Brain (organoid and tissue), 16 donors: ENCODE measurements at places on chromosomes 16 and 17.

GRCh38 chr17:82151106-82151957 is 53.3 kb upstream of the FASN start:
- no peak for DNase-seq

DNA sequence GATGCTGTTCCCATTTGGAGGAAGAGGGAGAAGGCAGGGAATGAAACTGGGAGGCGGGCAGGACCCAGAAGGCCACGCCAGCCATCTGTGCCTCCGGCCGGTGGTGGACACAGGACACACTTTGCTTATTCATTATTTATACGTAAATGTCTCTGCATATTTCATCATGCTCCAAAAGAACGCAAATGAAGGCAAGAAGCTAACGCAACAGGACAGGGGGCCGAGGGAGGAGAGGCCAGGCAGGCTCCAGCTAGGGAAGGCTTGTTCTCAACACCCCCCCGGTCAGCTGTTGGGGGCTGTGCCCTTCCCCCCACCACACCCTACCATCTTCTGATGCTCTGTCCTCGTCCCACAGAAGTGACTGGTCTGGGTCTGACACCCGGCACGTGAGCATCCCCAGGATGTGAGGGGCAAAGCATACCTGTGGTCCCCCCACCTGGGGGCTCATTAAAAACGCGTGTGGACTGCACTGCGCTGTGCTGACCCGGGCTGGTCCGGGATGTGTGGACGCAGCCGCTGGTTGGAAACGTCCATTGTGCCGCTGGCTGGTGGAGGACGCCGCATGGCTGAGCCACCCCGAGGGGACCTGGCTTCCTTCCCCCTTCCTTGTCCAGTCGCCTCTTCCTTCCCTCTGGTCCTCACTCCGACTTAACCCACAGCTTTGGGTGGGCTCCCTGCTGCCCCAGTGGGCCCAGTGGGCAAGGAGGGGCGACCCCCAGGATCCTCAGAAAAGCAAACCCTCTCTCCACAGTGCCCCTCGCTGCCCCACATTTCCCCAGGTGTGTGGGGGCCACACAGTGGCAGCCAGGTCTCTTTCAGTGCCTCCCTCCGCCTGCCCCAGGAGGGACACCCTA is 46.4 kb upstream of the ENPP7 start:
- no peak for DNase-seq

DNA sequence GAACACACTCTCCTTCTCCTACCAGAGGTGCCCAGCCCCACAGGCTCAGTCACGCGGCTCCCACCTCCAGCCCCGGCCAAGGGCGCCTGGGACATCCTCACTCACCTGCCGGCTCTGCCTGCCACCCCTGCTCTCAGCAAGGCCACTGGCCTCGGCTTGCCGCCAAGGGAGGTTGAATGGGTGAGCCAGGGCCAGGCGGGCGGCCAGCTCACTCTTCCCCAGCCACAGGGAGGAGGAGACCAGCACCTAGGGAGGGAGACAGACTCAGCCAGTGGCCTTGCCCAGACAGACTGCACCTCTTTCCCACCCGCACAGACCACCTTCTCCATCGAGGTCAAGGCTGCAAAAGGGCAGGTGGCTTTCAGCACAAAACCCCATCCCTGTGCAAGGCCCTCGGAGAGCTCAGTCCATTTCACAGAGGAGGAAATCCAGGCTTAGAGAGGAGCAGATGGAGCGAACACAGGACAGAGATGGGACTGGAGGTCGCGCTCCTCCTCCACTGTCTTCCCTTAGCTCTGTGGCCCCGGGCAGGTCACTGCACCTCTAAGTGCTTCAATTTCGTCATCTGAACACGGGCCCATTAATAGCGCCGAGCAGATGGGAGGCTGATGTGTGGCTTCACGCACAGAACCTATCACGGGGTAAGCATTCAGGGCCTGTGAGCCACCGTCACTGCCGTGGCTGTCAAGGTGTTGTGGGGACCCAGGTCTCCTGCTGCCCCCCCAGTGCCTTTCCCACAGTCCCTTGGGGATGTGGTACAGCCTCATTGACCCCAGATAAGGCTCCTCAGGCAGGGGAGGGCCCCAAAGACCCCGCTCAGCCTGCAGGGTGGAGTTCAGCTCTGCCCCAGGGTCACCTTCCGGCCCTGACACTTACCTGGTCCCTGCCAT is 56.1 kb downstream of the RMI2 start:
- DNase-seq = no peak

DNA sequence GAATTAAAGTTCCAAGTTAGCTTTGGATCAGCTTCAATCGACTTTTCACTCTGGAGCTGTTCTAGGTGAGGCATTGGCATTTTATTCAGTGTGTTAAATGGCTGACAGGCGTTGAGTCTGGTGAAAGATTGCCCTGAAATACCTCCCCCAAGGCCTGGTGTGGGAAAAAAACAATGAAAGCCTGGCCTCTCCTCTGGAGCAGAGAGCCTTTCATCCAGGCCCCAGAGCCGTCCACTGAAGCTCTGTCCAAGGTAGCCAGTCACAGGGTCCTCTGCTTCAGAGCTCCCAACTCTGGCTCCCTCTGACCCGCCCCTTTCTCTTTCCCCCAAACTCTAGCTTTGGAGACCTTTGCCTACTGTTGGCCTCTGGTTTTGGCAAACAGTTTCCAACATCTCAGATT is 123.6 kb upstream of the CRHR1 start:
- DNase-seq = no peak

DNA sequence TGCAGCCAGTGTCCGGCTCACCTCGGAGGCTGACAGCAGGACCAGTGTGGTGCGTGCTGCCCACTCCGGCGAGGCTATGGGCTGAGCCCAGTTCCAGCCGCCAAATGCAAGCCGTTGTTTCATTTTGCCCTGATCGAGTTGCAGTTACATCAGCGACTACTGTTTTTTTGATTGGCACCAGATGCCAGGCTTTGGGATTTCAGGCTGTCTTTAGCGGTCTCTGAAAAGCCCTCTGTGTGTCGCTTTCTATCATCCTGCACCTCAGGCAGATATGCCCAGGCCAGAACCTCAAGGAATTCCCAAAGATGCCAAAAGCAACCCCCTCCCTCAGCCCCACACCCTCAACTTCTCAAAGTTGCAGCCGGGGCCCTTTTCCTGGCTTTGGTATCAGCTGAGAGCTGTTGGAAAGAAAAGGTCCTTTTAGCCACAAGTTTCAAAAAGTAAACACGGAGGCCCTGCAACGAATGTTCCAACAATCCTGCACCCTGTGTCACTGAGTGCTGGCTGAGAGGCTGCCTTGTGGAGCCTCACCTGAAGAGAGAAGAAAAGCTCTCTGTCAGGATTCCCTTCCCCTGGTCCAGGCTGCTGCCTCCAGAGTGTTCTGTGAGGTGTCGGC is 58.9 kb downstream of the WWP2 start:
- DNase-seq = no peak

DNA sequence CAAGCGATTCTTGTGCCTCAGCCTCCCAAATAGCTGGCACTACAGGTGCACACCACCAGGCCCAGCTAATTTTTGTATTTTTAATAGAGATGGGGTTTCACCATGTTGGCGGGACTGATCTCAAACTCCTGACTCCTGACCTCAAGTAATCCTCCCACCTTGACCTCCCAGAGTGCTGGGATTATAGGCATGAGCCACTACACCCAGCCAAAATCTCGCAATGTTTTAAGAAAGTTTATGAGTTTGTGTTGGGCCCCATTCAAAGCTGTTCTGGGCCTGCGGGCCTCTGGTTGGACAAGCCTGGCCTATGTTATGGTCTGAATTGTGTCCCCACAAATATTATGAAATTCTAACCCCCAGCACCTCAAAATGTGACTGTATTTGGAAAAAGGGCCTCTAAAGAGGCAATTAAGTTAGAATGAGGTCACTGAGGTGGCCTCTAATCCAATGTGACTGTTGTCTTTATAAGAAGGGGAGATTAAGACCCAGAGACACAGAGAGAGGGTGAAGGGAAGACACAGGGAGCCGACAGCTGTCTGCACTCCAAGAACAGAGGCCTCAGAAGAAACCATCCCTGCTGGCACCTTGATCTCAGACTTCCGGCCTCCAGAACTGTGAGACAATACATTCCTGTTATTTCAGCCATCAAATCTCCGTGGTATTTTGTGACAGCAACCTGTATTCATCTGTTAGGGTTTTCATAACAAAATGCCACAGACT is 469.9 kb downstream of the HS3ST4 start:
- no peak for DNase-seq

GRCh38 chr17:17776889-17777288 is 59.9 kb downstream of the SREBF1 start:
- no peak for DNase-seq
